ENCODE measurements at places on chromosomes 1 and 21.
A peak's percentile ranks its signal among the peaks of the same experiment; 100 is the strongest.

GRCh38 chr1:40036574-40036973 is 4.0 kb upstream of the CAP1 start:
- DNase-seq = peak; percentile 66

- DNase-seq = peak; percentile 76
Measured at GRCh38 chr1:119554183-119554582, 47.2 kb downstream of the HSD3B1 start.

DNA sequence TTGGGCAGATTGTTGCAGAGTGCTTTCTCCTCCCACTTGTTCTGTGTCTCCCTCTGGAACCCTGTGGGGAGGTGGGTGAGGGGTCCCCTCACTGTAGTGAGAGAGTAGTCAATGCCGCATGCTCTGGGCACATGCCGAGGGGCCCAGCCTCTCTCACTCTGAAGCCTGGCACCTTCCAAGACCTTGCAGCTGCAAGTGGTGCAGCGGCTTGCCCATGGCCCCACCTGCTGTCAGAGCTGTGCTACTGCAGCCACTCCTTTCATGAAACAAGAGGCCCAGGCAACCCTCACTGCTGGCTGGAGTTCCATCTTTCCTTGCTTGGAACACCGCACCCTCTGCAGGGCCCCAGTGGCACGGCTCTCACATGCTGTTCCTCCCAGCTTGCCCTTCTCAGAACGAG is 58.4 kb upstream of the COL6A1 start:
- peak; percentile 70 for DNase-seq

- no peak for DNase-seq
Measured at GRCh38 chr1:89728381-89728780, 92.5 kb upstream of the LRRC8D start.

DNA sequence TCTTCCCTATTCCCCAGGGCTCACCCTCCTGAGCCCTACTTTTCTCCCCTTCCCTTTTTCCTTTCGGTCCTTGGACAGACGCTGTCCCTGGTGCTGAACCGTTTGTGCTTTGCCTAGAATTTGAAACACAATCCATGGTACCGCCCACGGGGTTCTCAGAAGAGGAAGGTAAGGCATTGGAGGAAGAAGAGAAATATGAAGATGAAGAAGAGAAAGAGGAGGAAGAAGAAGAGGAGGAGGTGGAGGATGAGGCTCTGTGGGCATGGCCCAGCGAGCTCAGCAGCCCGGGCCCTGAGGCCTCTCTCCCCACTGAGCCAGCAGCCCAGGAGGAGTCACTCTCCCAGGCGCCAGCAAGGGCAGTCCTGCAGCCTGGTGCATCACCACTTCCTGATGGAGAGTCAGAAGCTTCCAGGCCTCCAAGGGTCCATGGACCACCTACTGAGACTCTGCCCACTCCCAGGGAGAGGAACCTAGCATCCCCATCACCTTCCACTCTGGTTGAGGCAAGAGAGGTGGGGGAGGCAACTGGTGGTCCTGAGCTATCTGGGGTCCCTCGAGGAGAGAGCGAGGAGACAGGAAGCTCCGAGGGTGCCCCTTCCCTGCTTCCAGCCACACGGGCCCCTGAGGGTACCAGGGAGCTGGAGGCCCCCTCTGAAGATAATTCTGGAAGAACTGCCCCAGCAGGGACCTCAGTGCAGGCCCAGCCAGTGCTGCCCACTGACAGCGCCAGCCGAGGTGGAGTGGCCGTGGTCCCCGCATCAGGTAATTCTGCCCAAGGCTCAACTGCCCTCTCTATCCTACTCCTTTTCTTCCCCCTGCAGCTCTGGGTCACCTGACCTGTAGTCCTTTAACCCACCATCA is 10.4 kb downstream of the BCAN start:
- DNase-seq = no peak

DNA sequence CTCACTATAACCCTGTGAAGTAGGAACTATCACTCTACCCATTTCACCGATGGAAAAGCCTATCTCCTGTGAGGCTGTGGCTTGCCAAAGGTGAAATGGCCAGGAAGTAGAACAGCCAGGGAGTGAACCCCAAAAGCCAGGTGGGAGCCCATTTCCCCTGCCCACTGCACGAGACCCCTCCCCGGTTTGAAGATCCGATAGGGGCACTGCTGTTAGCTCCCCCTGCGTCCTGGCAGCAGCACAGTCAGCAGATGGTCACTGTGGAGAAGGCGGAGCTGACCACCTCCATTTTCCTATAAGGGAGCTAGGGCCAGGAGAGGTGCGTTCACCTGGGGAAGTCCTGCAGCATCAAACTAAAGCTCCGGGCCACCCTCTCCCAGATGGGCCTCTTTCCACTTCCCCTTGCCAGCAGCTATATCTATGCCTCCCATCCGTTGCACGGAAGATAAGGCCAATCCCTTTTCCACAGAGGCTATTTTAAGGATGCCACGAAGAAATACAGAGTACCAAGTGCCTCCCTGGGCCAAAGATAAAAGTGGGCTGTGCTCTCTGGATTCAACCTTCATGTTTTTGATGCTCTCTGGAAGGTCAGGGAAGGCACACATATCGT is 7.8 kb downstream of the ERG start:
- no peak for DNase-seq

- DNase-seq = no peak
Measured at GRCh38 chr1:153438599-153438998, 21.9 kb downstream of the S100A7 start.

Data from fibroblast of skin of scalp (primary cell).